ENCODE measurements at places on chromosomes 6 and 20.
A peak's percentile ranks its signal among the peaks of the same experiment; 100 is the strongest.

DNA sequence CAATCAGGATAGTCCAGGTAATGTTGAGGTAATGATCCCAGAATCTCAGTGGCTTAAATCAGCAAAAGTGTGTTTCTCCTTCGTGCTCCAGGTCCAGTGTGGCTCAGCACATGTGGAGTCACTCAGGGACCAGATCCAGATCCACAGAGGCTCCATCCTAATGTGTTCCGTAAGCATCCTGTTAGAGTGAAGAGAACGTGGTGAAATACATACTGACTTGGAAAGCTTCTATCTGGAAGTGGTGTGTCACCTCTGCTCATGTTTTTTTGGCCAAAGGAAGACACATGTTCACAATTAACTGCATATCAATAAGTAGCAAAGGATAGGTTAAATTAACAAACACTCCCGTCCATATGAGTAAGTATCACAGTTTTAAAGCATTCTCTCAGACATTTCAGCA, 26.8 kb upstream of the PREP start:
- no peak for DNase-seq

DNA sequence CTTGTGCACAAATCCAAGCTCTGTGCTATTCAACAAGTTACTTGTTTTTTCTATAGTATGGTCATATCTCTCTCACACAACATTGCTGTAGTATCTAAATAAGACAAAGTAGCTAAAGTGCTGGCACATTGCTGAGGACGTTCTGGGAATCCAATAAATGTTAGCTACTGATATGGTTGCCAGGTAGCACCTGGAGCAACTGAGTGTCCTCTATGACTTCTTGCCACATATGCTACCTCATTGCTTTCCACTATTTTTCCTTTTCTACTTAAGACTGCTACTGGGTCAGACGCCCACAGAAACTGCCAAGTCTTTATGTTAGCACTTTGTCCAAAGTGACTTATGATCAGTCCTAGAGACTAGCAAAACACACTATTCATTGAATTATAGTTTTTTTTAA, 85.3 kb downstream of the SYCP2 start:
- no peak for DNase-seq

- DNase-seq: no peak
These were observed 496.7 kb upstream of the HTR1E start for GRCh38 chr6:86440608-86441007.

- no peak for DNase-seq
These were observed 43.7 kb upstream of the ADTRP start for GRCh38 chr6:11822346-11822745.

- DNase-seq: no peak
These were observed 143.0 kb downstream of the GMDS start for GRCh38 chr6:2102316-2102883.

GRCh38 chr20:19692685-19693119, 65.4 kb upstream of the RIN2 start:
- peak; percentile 11 for DNase-seq

DNA sequence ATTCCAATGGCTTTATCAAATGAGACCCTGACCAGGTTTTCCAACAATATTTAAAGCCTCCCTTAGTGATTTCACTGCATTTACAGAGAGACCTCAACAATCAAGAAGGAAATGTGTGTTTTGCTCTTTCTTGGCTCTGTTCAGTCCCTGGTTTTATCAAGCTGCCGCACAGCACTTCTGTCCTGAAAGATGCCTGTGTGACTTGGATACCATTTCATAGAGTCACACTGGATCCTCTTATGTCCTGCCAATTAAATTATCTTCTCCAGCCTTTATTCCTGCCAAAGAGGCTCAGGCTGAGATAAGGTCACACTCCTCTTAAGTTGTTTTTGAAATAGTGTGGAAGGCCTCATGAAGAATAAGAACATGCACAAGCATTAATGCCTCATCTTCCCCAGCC, 197.0 kb upstream of the RNF217 start:
- DNase-seq: no peak

DNA sequence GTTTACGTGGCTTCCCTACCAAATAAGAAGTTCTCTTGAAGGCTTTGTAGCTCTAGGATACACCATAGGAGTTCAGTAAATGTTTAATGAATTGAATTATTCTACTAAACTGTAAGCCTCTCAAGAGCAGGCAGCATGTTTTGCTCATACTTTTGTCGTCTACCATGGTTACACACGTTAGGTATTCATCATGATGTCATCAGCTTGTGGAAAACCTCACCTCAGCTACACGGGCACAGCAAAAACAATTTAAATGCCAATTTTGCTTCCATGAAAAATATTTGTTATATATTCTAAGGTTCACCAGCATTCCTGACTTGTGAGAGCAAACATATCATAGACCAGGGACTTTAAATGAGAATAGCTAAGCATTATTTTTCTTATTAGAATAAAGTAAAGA, 16.7 kb downstream of the NCOA5 start:
- no peak for DNase-seq

- no peak for DNase-seq
These were observed 12.5 kb downstream of the SGK2 start for GRCh38 chr20:43571310-43571709.

DNA sequence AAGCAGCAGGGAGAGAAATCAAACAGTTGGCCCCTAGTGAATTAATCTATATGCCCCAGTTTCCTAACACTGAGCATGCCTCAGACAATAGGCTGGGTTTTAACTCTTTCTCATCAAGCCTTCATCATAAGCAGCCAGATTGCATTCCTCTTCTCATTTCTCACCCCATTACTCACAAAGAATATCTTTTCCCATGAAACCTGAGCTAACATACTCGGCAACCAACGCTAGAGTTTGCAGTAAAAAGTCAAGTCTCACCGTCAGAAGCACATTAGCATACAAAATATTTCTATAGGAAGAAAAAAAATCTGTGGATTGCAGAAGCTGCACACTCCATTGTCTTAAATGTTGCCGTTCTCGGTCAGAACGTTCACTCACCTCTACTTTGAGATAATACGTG, 429.9 kb upstream of the ARID1B start:
- no peak for DNase-seq

GRCh38 chr6:155120034-155120433, 124.9 kb downstream of the TIAM2 start:
- DNase-seq: no peak

DNA sequence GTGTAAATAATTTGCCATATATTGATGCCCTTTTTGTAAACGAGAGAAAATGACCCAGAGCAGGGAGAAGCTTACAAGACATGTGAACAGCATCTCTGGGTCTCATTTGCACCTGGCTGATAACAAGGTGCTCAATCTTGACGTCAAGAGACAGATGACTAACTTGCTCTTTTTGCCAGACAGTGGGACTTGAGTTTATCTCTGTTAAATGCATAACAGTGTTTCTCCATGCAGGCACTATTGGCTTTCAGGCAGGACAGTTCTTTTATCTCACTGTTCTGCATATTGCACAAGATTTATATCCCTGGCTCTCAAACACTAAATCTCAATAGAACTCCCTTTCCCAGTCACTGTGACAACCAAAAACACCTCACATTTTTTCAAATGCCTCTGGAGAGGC, 56.4 kb downstream of the RFX6 start:
- DNase-seq: no peak

DNA sequence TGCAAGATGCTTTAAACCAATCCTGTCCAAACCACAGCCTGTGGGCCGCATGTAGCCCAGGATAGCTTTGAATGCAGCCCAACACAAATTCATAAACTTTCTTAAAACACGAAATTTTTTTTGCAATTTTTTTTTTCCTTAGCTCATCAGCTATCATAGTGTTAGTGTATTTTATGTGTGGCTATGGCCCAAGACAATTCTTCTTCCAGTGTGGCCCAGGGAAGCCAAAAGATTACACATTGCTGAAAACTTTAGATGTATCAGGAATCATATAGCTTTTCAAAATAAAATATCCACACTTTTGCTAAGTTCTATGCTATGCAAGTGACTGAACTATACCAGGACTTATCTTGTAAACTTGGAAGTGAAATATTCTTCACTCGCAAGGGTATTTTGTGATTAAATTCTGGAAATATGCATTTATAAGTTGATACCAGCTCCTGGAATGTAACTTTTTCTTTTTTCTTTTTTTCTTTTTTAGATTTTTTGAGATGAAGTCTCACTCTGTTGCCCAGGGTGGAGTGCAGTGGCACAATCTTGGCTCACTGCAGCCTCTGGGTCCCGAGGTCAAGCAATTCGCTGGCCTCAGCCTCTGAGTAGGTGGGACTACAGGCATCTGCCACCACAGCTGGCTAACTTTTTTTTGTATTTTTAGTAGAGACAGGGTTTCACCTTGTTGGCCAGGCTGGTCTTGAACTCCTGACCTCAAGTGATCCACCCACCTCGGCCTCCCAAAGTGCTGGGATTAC, 49.8 kb downstream of the MTHFD1L start:
- no peak for DNase-seq

DNA sequence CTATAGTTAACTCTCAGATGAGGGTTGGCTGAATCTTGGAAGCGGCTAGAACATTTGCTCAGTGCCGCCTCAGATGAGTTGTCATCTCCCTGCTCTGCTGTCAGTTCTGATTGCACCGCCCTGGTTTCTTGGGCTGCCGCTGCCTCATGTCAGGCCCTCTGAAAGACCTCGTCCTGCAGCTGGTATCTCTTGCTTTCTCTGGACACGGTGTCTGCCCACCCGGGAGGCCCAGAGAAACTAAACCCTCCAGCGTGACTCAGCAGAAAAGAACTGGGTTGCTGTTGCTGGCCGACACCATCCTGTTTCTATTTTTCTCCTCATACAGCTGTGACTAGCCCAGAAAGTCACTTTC, 355.4 kb downstream of the CD83 start:
- no peak for DNase-seq

GRCh38 chr6:123333000-123333756, 303.6 kb downstream of the TRDN start:
- DNase-seq: no peak

GRCh38 chr6:31821301-31822035, 6.1 kb upstream of the HSPA1B start:
- DNase-seq: peak; percentile 69

GRCh38 chr20:17873410-17874270, 95.0 kb downstream of the SNX5 start:
- no peak for DNase-seq

GRCh38 chr6:26327450-26328264, 37.3 kb upstream of the BTN3A2 start:
- peak; percentile 18 for DNase-seq
